ENCODE measurements at places on chromosomes 6 and 20. TPM values are rescaled to one million over a fixed set of nuclear protein-coding genes. Genes with fewer than 3 reads are reported as not detected.
A peak's percentile ranks its signal among the peaks of the same experiment; 100 is the strongest.

Gene HLA-DMA
- total RNA-seq = 2.9 TPM

Gene MOG
- total RNA-seq = not detected

Gene SNAP25
- total RNA-seq = not detected

Gene CCN6
- total RNA-seq = not detected

DNA sequence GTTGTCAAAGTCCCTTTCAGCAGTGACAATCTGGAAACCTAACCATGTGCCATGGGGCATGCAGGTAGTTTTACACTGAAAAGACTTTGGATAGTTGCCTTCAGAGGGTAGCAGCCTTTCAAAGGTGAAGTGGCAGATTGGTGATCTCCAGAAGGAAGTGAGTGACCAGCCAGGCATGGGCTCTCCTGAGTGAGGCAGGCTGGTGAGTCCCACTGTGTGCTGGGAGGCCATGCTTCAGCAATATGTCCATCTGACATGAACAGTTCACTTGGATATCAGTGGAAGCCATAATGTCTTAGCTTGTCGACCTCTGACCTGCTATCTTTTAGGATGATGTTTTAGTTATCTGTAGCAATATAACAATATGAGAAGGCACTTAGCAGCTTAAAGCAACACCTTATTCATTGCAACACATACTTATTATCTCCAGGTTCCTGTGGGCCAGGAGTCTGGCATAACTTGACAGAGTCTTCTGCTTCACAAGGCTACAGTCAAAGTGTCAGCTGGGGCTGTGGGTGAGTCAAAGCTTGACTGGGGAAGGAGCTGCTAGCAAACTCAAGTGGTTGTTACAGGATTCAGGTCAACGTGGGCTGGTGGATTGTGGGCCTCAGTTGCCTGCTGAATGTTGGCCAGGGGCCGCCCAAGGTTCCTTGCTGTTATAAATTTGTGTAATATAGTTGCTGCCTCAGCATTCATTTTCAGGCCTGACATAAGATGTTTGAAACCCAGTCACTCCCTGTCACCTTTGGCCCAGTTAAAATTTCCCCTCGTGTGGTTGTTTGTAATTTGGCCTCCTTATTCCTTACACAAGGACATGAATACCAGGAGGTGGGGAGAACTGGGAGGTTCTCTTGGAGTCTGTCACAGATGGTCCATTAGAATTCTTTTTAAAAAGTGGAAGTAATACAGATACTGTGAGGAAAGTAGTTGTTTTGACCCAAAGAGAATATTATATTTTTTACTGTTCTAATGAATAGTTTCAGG is 100.2 kb downstream of the UST start:
- H3K4me1 ChIP-seq = no peaks in the 10 kb centered on the region
- no peak for DNase-seq
- no peaks in the 10 kb centered on the region for H3K27me3 ChIP-seq
- H3K36me3 ChIP-seq = no peaks in the 10 kb centered on the region
- no peak overlapping the region for H3K4me3 ChIP-seq

DNA sequence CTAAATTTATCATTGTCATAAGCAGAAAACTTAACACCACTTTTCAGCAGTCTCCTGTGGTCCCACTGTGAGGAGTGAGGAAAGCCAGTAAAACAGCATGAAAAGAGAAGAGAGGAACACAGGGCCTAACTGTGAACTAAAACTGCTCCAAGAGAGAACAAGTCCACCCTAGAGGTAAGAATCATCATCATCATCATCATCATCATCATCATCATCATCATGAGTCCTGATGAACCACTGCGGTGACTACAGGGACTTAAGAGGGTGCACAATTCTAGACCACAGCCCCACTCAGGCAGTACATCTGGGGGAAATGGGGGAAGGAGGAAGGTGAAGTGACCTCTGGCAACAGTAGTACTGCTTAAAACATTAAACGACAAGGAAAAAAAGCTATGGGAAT is 13.6 kb downstream of the ZNF337 start:
- no peak overlapping the region for H3K27ac ChIP-seq
- H3K36me3 ChIP-seq = peaks cover 67% of the 10 kb centered on the region
- no peaks in the 10 kb centered on the region for H3K4me1 ChIP-seq
- no peaks in the 10 kb centered on the region for H3K27me3 ChIP-seq
- DNase-seq = no peak
- no peak overlapping the region for H3K4me3 ChIP-seq

- H3K27ac ChIP-seq = peak overlapping the region; percentile 96
- peaks cover 20% of the 10 kb centered on the region for H3K4me1 ChIP-seq
- peak overlapping the region; percentile 70 for H3K4me3 ChIP-seq
- DNase-seq = peak; percentile 50
- no peaks in the 10 kb centered on the region for H3K27me3 ChIP-seq
Observed at GRCh38 chr6:152380993-152381898, 255.9 kb downstream of the SYNE1 start.

DNA sequence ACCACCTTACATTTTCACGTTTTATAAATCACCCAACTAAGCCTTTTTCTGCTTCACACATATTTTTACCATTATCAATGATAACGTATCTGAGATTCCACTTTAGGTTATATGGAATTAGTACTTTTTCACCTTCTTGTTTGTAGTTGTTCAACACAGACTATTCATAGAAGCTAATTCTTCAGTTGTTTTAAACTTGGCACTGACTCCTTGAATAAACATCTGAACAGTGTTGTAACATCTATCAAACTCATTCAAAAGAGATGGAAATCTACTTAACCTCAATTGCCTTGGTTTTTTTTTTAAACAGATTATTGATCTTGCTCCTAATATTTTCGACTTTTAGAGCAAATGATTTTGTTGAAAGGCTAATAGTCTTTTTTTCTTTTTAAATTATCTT is 34.2 kb downstream of the PTPRA start:
- DNase-seq = no peak
- H3K27me3 ChIP-seq = no peaks in the 10 kb centered on the region
- H3K36me3 ChIP-seq = no peaks in the 10 kb centered on the region
- H3K4me1 ChIP-seq = peaks cover 5% of the 10 kb centered on the region
- no peak overlapping the region for H3K27ac ChIP-seq

DNA sequence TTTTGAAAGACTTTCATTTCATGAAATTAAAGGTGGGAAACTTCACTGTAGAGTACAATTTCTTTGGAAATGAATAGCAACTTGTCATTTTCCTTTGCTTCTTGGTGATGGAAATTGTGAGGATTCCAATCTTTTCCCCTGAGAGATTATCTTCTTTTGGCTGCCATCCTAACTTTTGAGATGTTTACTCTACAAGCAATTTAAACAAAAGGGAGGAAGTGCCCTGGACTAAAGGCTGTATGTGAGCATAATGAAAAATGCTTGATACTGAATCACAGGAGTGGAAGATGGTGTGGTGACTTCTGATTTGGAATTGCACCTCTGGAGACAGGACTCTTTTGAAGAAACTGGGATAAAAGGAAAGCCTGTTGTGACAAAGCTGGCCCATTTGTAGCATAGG is 43.1 kb upstream of the JAG1 start:
- H3K27ac ChIP-seq = no peak overlapping the region
- DNase-seq = peak; percentile 6
- H3K4me3 ChIP-seq = no peak overlapping the region
- H3K36me3 ChIP-seq = no peaks in the 10 kb centered on the region

DNA sequence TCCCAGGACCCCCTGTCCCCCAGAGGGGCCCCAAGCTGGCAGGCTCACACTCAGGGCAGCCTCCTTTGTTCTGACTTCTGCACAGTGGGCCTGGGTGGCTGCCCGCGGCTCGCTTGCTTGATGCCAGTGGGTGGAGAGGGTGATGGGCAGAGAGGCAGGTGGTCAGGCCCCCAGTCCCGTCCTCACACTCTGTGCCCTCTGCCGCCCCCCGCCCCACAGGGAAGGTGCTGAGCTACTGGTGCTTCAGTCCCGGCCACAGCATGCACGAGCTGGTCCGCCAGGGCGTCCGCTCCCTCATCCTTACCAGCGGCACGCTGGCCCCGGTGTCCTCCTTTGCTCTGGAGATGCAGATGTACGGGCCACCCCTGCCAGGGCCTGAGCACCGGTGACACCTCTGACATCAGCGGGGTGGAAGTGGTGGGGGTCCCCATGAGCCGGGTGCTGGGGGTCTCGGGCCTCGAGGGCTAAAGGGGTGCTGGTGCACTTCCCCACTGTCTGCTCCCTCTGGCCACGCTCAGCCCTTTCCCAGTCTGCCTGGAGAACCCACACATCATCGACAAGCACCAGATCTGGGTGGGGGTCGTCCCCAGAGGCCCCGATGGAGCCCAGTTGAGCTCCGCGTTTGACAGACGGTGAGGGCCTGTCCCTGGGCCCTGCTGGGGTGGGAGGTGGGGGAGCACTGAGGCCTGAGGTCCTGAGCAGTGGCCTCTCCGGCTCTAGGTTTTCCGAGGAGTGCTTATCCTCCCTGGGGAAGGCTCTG is 8.9 kb upstream of the TNFRSF6B start:
- H3K4me1 ChIP-seq = peaks cover 9% of the 10 kb centered on the region
- H3K36me3 ChIP-seq = peaks cover 32% of the 10 kb centered on the region
- no peaks in the 10 kb centered on the region for H3K27me3 ChIP-seq
- DNase-seq = no peak
- no peak overlapping the region for H3K4me3 ChIP-seq
